ENCODE measurements at places on chromosomes 2 and 18.

- DNase-seq, result no peak
- H3K4me3 ChIP-seq, result no peak overlapping the region
- H3K4me1 ChIP-seq, result no peaks in the 10 kb centered on the region
- no peak overlapping the region for H3K27ac ChIP-seq
- H3K27me3 ChIP-seq, result no peaks in the 10 kb centered on the region
Measured at GRCh38 chr2:101524806-101525430, 50.0 kb upstream of the RFX8 start.

DNA sequence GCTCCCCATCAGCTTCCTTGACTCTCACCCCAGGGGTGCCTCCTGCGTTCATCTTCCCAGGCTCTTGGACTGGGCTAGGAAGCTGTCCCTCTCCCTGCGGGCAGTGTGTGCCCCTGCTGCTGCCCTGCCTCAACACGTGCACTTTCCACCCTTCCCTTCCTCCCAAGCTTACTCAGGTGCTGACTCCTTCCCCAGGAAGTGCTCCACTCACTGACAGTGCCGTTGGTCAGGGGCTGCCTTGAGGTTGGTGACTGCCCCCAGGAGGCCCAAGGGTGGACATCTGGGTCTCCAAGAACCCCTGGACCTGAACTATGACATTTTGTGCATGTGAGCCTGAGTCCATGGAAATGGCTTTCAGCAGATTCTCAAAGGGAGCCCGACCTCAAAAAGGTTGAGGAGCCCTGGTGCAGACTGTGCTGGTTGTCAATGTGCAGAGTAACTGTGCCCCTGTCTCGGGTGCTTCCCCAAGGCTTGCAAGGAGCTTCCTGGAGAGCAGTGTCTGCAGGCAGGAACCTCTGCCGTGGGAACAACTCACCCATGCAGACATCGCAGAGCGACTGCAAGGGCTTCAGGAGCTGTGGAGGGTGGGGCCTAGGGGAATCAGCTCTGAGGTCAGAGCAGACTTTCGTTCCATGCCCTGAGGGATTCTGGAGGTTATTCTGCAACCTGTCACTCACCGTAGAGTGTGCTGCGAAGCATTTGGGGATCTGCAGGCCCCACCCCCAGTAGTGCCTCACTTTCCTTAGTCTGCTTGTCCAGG, 116.5 kb upstream of the MCFD2 start:
- no peaks in the 10 kb centered on the region for H3K27me3 ChIP-seq
- peaks cover 43% of the 10 kb centered on the region for H3K4me1 ChIP-seq
- no peak overlapping the region for H3K4me3 ChIP-seq
- H3K27ac ChIP-seq, result no peak overlapping the region
- DNase-seq, result no peak

DNA sequence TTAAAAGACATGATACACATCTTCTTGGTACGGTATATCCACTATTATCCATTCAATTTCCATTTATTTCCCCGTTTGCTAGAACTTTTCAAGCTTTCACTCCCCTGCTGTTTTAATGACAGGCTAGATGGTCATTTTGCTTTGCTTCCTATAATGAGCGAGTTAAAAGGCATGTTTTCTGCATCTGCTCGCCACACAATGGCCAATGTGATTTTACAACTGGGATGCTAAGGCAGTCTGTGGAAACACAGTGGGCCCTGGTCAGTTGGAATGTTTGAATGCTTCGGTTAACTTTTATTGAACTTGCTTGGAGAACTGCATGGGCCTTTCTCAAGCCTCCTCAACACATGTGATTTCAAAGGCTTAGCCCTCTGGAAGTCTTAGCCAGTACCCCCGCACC, 48.4 kb upstream of the TNP1 start:
- H3K27ac ChIP-seq, result no peak overlapping the region
- H3K36me3 ChIP-seq, result no peaks in the 10 kb centered on the region
- no peak overlapping the region for H3K4me3 ChIP-seq
- no peaks in the 10 kb centered on the region for H3K27me3 ChIP-seq

DNA sequence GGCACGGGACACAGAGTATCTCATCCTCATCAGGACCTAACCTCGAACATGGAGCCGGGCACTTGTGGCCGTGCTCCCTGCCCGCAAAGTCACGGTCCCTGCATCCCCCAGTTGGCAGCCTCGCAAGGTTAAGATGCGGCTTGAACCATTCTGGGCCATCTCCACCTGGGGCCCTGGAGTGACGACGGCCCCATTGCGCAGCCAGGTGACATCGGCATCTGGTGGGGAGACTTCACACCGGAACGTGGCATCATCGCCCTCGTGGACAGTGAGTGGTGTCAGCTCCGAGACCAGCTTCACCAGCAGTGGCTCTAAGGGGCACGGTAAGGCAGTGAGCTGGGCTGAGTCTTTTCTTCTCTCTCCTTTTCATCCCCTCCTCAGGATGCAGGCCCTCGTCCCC, 12.6 kb downstream of the TMEM198 start:
- H3K4me1 ChIP-seq, result no peaks in the 10 kb centered on the region
- peaks cover 77% of the 10 kb centered on the region for H3K27me3 ChIP-seq
- H3K27ac ChIP-seq, result no peak overlapping the region
- H3K36me3 ChIP-seq, result no peaks in the 10 kb centered on the region

- H3K27ac ChIP-seq, result no peak overlapping the region
- peaks cover 26% of the 10 kb centered on the region for H3K27me3 ChIP-seq
- no peaks in the 10 kb centered on the region for H3K36me3 ChIP-seq
- no peak for DNase-seq
- H3K4me3 ChIP-seq, result no peak overlapping the region
- H3K4me1 ChIP-seq, result peaks cover 23% of the 10 kb centered on the region
Measured at GRCh38 chr2:136104977-136105376, 13.0 kb downstream of the CXCR4 start.

- no peak overlapping the region for H3K4me3 ChIP-seq
- no peaks in the 10 kb centered on the region for H3K36me3 ChIP-seq
- no peak overlapping the region for H3K27ac ChIP-seq
- H3K27me3 ChIP-seq, result no peaks in the 10 kb centered on the region
- peaks cover 6% of the 10 kb centered on the region for H3K4me1 ChIP-seq
Measured at GRCh38 chr2:135037831-135038230, 9.4 kb downstream of the MAP3K19 start.

GRCh38 chr2:79750321-79750720, 237.5 kb downstream of the CTNNA2 start:
- no peaks in the 10 kb centered on the region for H3K27me3 ChIP-seq
- no peak overlapping the region for H3K4me3 ChIP-seq
- no peak for DNase-seq

DNA sequence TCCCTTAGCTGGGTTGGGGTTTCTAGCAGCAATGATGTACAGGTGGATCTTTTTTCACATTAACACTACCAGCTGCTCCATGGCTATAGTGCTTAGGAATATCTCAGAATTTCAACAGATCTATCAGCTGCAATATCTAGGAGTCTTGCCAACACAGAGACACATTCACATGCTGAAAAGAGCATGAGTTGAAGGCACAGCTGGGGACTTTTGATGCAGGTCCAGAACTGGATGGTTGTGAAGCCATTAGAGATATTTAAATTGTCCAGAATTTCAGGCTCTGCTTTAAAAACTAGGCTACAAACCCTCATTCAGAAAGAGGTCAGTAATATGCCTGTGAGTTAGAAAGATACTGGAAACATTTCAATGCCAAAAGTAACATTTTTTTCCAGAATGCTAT, 122.2 kb upstream of the CCDC195 start:
- no peaks in the 10 kb centered on the region for H3K4me1 ChIP-seq
- H3K36me3 ChIP-seq, result no peaks in the 10 kb centered on the region
- H3K4me3 ChIP-seq, result no peak overlapping the region
- no peak for DNase-seq
- H3K27ac ChIP-seq, result no peak overlapping the region
- H3K27me3 ChIP-seq, result no peaks in the 10 kb centered on the region

DNA sequence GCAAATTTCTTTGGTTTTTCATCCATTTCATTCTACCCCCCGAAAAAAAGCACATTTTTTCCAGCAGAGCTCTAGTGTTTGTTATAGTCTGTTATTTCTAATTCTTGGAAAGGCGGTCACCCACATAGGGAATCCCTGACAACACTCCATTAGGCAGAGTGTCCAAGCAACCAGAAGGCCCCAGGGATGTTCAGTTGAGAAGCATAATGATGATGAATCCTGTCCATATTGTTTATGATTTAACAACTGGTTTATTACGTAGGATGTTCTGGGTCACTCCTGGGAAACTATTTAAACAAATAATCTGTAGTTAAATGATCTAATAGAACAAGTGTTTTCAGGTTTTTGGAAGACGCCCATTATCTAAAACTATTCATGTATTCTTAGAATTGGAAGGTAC, 388.7 kb downstream of the TNS1 start:
- peaks cover 28% of the 10 kb centered on the region for H3K4me1 ChIP-seq
- no peak for DNase-seq
- no peaks in the 10 kb centered on the region for H3K27me3 ChIP-seq
- H3K27ac ChIP-seq, result no peak overlapping the region
- H3K4me3 ChIP-seq, result no peak overlapping the region

DNA sequence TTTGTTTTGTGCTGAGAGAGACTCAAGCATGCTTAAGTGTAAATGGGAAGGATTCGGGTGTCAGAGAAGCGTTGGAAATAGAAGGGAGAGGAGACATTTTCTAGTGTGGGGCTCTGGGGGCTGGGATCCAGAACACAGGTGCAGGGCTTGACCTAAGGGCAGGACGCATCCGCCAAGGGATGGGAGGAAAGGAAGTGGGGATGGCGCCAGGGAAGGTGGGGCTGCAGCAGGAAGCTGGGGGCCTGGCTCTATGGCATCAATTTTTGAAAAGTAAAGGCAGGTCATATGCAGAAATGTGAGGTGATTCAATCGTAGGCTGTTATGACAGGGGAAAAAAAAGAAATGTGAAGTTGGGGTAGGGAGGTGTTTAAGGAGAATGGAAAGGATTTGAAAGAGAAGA, 143.2 kb upstream of the SERTAD2 start:
- no peaks in the 10 kb centered on the region for H3K36me3 ChIP-seq
- H3K27me3 ChIP-seq, result no peaks in the 10 kb centered on the region
- DNase-seq, result no peak
- H3K4me3 ChIP-seq, result no peak overlapping the region
- H3K4me1 ChIP-seq, result no peaks in the 10 kb centered on the region
- H3K27ac ChIP-seq, result no peak overlapping the region

DNA sequence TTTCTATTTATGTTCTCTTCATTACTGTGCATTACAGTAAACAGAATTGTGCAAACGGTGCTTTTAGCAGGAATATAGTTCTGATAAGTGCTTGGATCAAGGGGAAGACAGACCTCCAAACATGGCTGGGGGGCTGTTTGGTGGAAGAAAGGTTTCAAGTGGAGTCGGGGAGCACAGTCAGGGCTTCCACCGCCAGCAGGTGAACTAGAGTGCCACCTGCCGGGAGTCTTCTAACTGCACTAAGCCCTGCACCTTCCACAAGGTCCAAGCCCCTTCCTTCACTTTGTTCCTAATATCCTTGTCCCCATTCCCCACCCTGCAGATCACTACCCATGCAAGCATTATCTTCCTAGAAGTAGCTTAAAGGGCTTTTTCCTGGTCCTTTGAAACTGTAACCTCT, 11.1 kb downstream of the ONECUT2 start:
- H3K36me3 ChIP-seq, result no peaks in the 10 kb centered on the region
- no peak overlapping the region for H3K27ac ChIP-seq
- no peaks in the 10 kb centered on the region for H3K4me1 ChIP-seq
- H3K27me3 ChIP-seq, result no peaks in the 10 kb centered on the region
- peak; percentile 53 for DNase-seq
- no peak overlapping the region for H3K4me3 ChIP-seq

DNA sequence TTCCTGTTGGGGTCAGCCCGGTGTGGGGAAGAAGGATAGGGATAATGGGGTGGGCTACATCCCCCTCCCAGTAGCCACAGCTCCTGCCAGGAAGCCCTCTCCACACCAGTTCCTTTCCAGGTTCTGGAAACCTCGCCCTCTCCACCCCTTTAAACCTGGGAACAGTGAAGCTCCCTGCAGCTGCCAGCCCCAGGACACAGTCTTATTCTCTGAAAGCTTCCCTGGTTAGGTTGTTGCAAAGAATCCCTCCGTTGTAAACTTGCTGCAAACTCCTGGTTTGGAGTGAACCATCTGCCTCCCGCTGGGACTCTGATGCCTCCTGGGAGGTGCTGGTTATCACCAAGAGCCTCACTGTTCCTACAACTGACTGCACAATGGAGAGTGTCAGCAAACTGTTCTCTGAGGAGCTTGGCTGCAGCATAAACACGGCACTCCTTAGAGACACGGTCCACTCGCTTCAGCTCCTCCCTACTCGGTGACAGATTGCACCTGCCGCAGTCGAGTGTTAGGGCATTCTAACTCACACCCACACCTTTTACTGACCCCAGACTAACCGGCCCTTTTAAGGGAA, 261.8 kb upstream of the RAB6C start:
- H3K4me1 ChIP-seq, result no peaks in the 10 kb centered on the region
- H3K27me3 ChIP-seq, result no peaks in the 10 kb centered on the region
- no peak overlapping the region for H3K27ac ChIP-seq
- no peak overlapping the region for H3K4me3 ChIP-seq
- DNase-seq, result no peak
- no peaks in the 10 kb centered on the region for H3K36me3 ChIP-seq

DNA sequence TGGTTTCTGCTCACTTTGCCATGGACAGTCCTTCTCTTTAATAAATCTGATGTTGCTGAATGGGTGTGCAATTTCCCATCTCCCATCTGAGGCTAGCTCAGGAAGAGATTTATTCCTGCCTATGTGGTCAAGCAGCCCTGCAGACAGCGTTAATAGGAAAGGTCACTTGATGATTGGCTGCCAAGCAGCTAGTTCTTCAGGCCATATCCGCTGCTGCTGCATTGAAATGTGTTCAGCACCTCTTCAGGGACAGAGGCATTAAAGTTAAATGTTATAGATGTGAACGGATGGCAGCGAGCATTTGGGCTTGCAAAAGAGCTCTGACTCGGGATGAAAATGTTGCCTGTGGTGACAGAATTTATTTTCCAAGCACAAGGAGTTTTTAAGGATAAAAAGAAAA, 474.2 kb downstream of the PIK3C3 start:
- H3K4me3 ChIP-seq, result no peak overlapping the region
- H3K36me3 ChIP-seq, result no peaks in the 10 kb centered on the region
- no peaks in the 10 kb centered on the region for H3K4me1 ChIP-seq
- H3K27me3 ChIP-seq, result no peaks in the 10 kb centered on the region

- H3K27me3 ChIP-seq, result no peaks in the 10 kb centered on the region
- no peak for DNase-seq
Measured at GRCh38 chr2:85541753-85542457, 2.9 kb downstream of the MAT2A start.

- no peaks in the 10 kb centered on the region for H3K27me3 ChIP-seq
- no peak overlapping the region for H3K27ac ChIP-seq
- H3K4me1 ChIP-seq, result no peaks in the 10 kb centered on the region
- H3K4me3 ChIP-seq, result peak overlapping the region; percentile 75
Measured at GRCh38 chr2:167293172-167293781, 405.0 kb downstream of the XIRP2 start.

- peak; percentile 67 for DNase-seq
- peak overlapping the region; percentile 98 for H3K4me3 ChIP-seq
- peak overlapping the region; percentile 95 for H3K27ac ChIP-seq
- H3K4me1 ChIP-seq, result peaks cover 49% of the 10 kb centered on the region
Measured at GRCh38 chr2:46943881-46944798, 28.5 kb upstream of the MCFD2 start.

All from MM.1S (cell line).